ENCODE measurements at places on chromosomes 6 and 20.

DNA sequence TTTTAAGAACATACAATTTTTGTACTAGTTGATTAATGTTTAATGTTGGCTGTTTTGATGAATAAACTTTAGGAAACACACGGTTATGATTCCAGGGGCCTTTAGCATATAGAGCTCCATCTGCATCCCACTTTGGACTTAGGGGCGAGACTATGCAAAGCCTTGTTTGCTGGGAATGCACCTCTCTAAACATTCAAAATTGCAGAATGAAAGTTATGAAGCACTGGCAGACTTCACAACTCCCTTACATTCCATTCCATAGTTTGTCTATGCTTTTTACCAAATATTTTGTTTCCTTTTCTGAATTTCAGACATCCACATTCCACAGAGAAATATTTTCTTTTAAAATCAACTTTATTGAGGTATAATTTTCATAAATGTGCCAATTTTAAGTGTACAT lies 10.3 kb upstream of the TCP11 start:
- H3K27me3 ChIP-seq, result no peaks in the 10 kb centered on the region
- no peak overlapping the region for H3K4me3 ChIP-seq
- H3K36me3 ChIP-seq, result no peaks in the 10 kb centered on the region
- no peak overlapping the region for H3K27ac ChIP-seq

GRCh38 chr6:122400462-122401089 lies 1.1 kb downstream of the HSF2 start:
- no peak for DNase-seq
- H3K36me3 ChIP-seq, result no peaks in the 10 kb centered on the region
- no peaks in the 10 kb centered on the region for H3K27me3 ChIP-seq
- peak overlapping the region; percentile 100 for H3K4me3 ChIP-seq
- peaks cover 20% of the 10 kb centered on the region for H3K4me1 ChIP-seq

DNA sequence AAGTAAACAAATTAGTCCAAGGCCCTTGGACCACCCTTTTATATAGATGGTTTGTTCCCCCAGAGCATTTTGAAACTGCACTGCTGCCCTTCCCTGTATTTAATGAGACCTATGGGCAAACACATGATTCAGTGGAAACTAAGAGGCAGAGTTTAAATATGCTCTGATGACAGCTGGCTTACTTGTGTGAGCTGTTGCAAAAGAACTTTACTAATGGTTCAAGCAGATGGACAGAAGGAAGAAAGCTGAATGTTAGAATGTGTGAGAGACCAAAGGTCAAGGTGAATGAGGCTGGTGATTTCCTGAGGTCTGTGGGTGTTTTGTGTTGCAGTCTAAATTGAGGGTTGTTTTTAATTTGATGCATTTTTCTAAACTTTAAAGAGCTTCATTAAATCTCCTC lies 123.0 kb upstream of the CEP162 start:
- DNase-seq, result no peak
- H3K4me3 ChIP-seq, result no peak overlapping the region
- H3K4me1 ChIP-seq, result no peaks in the 10 kb centered on the region
- no peaks in the 10 kb centered on the region for H3K36me3 ChIP-seq

- no peak overlapping the region for H3K27ac ChIP-seq
- no peaks in the 10 kb centered on the region for H3K27me3 ChIP-seq
- no peak for DNase-seq
- no peak overlapping the region for H3K4me3 ChIP-seq
These were observed 88.7 kb downstream of the ZHX3 start for GRCh38 chr20:41228858-41229257.

- peaks cover 26% of the 10 kb centered on the region for H3K4me1 ChIP-seq
- no peaks in the 10 kb centered on the region for H3K36me3 ChIP-seq
- no peak overlapping the region for H3K4me3 ChIP-seq
- no peaks in the 10 kb centered on the region for H3K27me3 ChIP-seq
- H3K27ac ChIP-seq, result no peak overlapping the region
- no peak for DNase-seq
These were observed 79.5 kb downstream of the SESN1 start for GRCh38 chr6:109015176-109015575.

GRCh38 chr6:34246249-34246562 lies 2.6 kb downstream of the SMIM29 start:
- H3K4me1 ChIP-seq, result peaks cover 44% of the 10 kb centered on the region
- no peaks in the 10 kb centered on the region for H3K27me3 ChIP-seq
- peaks cover 5% of the 10 kb centered on the region for H3K36me3 ChIP-seq
- H3K27ac ChIP-seq, result no peak overlapping the region
- H3K4me3 ChIP-seq, result no peak overlapping the region

Measured in upper lobe of left lung (tissue), 6 donors.